GM13976 (cell line): ENCODE measurements at places on chromosomes 1 and 21.

GRCh38 chr1:5509664-5510452 is 482.4 kb downstream of the NPHP4 start:
- DNase-seq, result peak; percentile 88

DNA sequence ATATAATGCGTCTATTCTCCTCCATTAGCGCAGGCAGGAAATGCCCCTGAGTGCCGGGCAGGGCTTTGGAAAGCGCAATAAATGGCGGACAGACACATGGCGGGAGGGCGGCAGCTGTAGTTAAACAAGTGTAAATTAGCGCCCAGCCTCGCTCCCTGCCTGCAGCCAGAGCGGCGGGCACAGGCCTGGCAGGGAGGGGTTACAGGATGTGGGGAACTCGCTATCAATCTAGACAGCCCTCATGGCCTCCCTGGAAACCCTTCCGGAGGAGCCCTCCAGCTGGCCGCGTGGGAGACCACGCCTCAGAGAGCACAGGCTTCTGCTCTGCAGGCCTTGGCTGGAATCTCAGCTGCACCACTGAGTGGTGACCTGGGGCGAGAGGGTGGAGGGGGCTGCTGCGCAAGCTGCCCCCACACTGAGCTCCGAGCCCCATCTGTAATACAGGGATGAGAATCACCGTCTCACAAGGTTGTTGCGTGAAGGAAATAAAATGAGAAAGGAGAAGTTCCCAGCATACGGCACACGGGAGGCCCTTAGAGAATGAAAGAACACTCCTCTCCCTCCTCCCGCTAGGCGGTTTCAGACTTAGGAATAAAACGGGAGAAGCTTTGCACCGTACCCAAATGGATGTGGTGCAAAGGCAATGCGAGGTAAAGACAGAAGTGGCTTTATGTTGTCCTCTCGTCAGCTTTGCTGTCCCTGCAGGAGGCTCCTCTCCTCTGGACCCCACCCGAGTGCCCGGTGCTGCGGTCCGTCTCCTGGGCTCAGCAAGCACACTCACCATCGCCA is 167.2 kb upstream of the POU3F1 start:
- no peak for DNase-seq

DNA sequence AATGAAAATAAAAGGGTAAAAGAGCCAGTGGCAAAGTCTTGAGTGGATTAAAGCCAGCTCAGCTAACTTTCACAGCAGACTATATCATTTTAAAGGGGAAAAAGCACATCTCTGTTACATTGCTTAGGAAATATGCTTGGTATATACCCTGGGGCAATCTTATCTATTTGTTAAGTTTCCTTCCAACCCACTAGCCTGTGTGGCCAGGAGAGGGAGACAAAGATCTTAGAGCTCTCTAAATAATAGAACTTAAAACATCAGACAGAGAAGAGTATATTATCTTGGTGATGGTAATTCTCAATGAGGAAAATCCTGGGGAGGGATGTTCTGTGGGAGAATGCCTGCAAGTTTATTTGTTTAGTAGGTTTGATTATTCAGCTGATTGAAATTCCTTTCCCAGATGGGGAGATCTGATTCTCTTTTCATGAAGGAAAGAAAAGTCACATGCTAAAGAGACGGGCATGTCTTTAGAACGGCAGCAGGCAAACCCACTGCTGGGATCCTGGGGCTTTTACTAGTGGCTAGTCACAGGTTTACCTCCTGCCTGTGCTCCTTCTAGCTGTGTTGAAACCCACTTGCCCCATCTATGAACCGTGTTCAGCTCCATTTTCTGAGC is 3.6 kb downstream of the KCNE2 start:
- DNase-seq, result peak; percentile 44

GRCh38 chr21:46184625-46185555 is 631 bp upstream of the SPATC1L start:
- DNase-seq, result peak; percentile 83

DNA sequence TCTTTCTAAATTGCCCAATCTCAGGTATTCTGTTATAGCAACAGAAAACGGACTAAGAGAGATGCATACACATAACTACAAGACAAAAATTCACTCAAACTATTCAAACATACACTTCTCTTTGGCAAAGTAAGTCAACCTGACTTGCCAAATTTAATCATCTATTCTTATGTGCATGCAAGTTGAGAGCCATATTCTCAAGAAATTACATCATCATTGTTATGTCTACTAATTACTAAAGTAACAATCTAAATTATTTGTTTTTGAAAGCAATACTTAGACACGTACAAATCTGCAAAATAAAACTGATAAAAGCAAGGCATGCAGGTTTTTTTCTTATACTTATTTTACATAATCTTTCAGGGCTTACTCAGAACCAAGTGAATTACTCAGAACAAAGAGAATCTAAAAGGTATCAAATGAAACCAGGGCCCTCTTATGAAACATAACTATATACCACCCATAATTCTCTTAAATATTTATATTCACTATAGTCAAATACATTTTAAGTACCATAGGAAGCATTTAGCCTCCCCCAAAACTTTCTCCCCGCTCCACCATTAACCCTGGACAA is 62.3 kb downstream of the HLCS start:
- no peak for DNase-seq

GRCh38 chr1:79255421-79255820 is 248.9 kb upstream of the ADGRL4 start:
- DNase-seq, result no peak

DNA sequence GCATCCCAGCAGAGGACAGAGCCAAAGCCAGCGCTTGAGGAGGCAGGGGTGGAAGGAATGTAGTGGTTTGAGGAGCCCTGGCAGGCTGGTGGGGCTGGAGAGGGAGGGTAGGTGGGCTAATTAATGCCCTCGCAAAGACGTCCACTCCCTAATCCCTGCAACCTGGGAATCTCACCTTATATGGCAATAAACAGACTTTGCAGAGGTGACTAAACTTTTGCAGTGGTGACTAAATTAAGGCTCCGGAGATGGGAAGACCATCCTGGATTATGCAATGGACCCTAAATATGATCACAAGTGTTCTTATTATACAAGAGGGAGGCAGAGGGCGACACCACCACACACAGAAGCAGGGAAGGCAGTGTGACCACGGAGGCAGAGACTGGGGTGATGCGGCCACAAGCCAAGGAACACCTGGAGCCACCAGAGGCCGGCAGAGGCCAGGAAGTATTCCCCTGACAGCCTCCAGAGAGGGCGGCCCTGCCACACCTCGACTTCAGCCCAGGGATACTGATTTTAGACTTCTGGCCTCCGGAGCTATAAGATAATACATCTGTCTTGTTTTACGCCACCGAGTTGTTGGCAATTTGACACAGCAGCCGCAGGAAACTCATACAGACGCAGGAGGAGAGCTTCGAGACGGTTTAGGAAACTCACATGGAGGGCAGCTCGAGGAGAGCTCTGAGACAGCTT is 23.1 kb upstream of the NPPB start:
- no peak for DNase-seq

- DNase-seq, result no peak
These were observed 21.7 kb downstream of the TCHHL1 start for GRCh38 chr1:152067150-152067549.

DNA sequence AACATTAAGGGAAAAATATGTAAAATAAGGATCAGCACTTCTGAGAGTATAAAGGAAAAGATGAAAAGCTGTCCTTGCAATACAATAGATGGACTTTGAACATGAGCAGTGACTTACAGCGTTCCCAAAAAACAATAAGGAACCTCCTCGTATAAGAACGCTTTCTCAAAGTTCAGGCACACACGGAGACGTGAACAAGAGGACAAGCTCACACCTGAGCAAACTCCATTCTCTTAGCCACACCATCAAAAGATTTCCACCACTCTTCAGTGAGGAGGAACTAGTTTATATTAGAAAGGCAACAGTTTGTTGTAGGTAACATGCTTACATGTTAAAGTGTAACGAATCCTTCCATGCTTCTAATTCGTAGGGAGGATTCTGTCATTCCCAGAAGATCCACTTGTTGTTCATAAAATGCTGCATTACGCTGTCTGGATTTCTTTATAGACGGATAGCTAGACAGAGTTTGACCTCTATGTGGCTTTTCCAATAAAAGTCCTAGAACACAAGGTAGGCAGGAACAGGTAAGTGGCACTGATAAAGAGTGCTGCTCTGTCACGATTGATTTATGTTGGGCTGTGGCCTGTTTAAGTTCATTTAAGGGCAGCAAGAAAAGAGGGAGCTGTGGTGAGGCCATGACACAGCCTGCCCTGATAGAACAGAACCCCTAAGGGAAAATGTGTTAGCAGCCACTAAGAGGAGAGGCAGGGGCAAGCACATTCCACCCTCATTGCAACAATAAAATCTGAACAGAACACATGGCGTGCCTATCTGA is 37.0 kb upstream of the ATP1A1 start:
- no peak for DNase-seq

DNA sequence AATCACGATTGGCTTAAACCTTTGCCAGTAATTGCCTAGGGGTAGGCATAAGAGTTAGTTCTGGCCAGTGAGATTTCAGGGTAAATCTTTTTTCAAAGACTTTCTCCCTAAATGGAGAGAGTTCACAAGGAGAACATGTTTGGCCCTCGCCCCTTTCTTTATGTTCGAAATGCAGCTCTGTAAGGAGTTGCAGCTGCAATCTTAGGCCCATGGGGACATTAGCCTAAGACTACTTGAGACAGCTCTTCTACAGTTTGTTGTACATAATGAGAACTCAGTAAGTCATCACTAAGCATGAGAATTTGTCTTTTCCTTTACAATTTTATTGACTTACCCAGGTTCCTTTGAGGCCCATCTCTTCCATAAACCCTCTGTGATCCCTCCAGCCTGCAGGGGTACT is 40.4 kb upstream of the GADD45A start:
- DNase-seq, result no peak

DNA sequence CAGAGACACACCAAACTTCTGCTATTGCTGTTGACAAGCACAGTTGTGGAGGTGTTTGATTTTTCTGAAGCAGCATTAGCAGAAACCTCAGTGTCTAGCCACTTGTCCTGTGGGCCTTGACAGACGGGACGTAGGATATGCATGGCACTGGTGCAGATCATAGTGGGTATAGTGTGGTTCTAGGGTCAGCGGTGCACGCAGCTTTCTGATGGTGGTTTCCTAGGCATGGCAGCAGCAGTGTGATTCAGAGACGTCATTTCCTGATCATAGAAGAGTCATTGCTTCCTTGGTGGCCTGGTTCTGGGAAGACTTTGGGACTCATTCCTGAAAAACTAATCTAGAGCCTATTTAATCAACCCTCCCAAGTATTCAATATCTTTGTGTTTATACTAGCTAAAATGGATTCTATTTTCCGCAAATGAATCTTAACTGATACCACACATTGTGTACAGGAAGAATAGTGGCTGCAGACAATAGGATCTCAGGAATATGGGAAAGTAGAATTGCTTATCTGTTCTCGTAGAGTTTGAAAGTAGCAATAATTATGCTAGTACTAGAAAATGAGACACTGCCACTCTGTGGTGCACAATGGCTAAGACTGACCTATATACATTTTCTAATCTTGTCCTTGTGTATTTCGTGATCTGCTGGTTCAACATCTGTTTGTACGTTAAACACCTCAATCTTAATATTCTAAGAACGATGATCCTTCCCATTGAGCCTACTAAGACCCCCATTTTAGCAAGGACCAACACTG is 2.8 kb upstream of the USP1 start:
- no peak for DNase-seq

DNA sequence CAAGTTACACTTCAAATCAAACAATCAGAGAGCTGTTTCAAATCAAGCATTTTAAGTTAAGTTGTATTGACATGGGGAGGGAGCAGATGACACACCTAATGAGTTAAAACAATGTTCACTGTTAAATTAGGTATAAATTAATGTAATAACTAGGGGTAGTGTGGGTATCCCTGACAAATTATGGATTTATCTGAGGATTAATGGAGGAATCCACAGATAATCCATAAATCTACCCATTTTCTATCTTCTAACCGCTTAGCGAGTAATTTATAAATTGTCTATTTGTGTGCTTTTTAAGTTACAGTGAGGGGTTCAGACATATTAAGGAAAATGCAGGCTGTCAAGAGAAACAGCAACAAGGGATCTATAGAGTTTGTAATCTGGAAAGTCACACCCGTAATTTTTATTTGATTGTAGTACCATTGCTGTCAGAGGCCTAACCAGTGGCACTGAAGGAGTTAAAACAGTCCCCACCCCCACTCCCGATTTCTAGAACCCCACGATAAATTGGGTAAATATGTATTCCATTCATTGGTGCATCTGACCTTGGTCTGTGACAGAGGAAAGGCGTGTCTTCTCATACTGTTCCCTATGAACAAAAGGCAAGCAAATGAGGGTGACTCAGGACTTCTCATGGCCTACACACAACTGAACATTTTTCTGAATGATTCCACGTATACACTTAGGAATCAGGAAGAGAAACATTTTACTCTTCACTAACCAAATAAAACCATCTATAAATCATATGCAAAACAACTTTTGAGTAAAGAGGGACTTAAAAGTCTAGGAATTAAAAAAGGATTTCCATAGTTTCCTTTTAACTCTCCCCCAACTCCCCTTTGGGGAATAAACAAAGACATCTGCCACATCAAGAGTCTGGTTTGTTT is 7.4 kb downstream of the IRF2BP2 start:
- DNase-seq, result no peak

DNA sequence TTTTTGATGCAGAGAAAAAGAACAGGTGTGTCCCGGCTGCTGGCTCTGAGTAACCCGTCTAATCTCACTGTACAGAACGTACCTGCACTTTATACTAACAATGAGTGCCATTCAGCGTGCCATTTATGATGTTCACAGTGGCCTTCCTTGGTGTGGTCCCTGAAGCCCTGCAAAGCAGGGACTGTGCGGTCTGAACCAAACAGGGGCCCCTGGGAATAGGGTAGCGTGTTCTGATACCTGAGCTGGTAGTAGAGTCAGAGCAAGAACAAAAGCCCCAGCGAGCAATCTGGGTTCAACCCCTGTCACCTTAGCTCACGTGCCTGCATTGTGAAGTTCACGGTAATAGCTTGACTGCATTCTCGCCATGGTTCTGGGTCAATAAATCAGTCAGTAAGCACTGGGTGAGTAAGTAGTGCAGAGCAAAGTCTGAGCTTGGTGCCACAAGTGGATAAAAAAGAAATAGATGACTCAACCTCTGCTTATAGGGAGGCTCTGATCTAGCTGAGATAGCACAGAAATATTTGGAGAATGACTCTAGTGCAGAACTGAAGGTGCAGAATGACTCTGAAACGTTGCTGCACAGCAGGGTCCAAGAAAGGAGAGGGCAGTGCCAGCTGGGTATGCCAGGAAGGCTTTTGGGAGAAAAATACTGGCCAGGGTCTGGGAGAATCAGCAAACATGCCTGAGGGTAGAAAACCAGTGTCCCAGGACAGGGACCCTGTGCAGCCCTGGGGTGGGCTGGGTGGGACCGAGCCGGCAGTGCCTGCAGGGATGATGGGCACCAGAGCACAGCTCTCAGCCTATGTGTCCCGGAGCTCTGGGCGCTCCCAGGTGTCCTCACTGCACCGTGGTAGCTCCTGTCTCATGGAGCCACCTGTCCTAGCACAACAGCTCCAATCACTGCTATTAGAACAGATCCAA is 125.9 kb downstream of the RHOU start:
- no peak for DNase-seq

GRCh38 chr1:17020502-17020901 is 8.8 kb upstream of the ATP13A2 start:
- no peak for DNase-seq

GRCh38 chr1:194076646-194077045 is 890.2 kb upstream of the B3GALT2 start:
- DNase-seq, result no peak
